ENCODE measurements at places on chromosomes 2 and 18. TPM values are rescaled to one million over a fixed set of nuclear protein-coding genes. Genes with fewer than 3 reads are reported as not detected.

The DOK6 gene
- total RNA-seq = 1.3 TPM

The GIGYF2 gene
- total RNA-seq = 60.6 TPM

The ARHGEF33 gene
- total RNA-seq = under 0.01 TPM

The RGPD4 gene
- total RNA-seq = not detected

The ABHD1 gene
- 1.9 TPM for total RNA-seq

The UPP2 gene
- total RNA-seq = not detected

The EDAR gene
- under 0.01 TPM for total RNA-seq

The MATN3 gene
- total RNA-seq = not detected

The GPR35 gene
- total RNA-seq = 7.8 TPM

The C2orf78 gene
- not detected for total RNA-seq

The TDRD15 gene
- under 0.01 TPM for total RNA-seq

Data from hematopoietic multipotent progenitor cell (in vitro differentiated cells).